ENCODE measurements at places on chromosomes 1 and 21.
A peak's percentile ranks its signal among the peaks of the same experiment; 100 is the strongest.

- no peak for DNase-seq
Observed at GRCh38 chr1:107877745-107878144, 87.2 kb downstream of the VAV3 start.

- no peak for DNase-seq
Observed at GRCh38 chr21:43189936-43190335, 21.1 kb downstream of the CRYAA start.

DNA sequence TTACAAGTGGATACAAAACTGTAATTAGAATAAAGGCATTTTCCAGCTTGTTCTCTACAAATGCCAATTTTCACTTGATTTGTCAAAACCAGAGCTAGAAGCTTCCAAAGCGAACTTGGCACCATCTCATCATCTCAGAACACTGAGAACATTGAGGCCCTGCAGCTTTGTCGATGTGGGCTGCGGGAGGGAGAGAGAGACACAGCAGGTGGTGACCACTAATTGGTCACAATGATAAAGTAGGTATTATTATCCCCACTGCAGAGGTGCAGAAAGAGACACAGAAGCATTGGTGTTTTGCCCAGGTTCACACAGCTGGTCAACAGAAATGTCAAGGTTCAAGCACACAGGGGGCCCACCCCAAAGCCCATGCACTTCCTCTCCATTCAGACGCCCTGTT is 72.2 kb upstream of the KRTAP19-8 start:
- DNase-seq: peak; percentile 47

DNA sequence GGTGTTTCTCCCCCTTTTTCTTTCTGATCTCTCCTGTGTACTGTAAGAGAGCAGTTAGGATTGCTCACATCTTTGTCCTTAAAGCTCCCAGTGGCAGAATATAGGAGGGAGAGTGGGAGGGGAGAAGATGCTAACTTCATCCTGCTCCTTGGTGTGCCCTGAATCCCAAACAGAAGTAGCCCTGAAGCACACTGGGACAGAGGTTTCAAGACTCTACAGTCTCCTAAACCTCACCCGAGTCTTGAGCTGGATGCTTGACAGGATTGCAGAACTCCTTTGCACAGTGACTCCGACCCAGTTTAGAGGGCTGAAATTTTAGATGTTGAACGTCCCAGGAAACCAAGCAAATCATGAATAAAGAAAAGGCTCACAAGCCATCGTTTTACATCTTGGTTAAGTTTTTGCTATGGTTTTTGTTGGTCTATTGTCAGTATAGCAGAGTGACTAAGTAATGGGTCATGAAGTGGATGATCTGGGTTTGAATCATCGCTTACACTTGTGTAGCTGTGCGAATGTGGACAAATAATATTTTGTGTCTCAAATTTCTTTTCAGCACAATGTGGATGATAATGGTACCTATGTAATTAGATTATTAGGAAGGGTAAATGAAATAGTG is 37.5 kb downstream of the XCL2 start:
- no peak for DNase-seq

- DNase-seq: no peak
Observed at GRCh38 chr1:91891969-91892368, 6.0 kb upstream of the TGFBR3 start.

- no peak for DNase-seq
Observed at GRCh38 chr1:110690709-110691365, 16.1 kb upstream of the KCNA3 start.

- no peak for DNase-seq
Observed at GRCh38 chr1:203627851-203628200, 1.2 kb downstream of the ATP2B4 start.

- DNase-seq: no peak
Observed at GRCh38 chr21:46092811-46093667, 4.9 kb upstream of the COL6A2 start.

- DNase-seq: peak; percentile 72
Observed at GRCh38 chr21:30981403-30981802, 56.9 kb downstream of the KRTAP19-8 start.

GRCh38 chr1:174766727-174767126 is 233.0 kb upstream of the CACYBP start:
- no peak for DNase-seq

- DNase-seq: no peak
Observed at GRCh38 chr1:171922999-171923398, 81.7 kb downstream of the DNM3 start.

GRCh38 chr1:230382001-230382491 is 44.1 kb downstream of the PGBD5 start:
- peak; percentile 45 for DNase-seq

DNA sequence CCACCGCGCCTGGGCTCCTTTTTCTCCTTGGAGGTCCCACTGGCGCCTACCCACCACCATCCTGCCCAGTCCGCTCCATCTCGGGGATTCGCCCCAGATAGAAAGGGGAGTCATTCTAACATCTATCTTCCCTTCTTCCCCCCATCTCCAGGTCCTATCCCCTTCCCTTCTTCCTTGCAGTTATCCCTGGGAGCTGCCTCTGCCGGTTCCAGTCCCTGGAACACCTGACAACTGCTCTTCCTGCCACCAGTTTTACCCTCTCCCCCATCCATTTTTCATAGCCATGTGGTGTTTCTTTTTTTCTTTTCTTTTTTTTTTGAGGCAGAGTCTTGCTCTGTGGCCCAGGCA is 12.0 kb upstream of the COL16A1 start:
- DNase-seq: no peak

- DNase-seq: peak; percentile 94
Observed at GRCh38 chr1:111139324-111139955, 453 bp downstream of the DRAM2 start.

GRCh38 chr1:192104852-192105251 is 53.4 kb upstream of the RGS18 start:
- DNase-seq: no peak

DNA sequence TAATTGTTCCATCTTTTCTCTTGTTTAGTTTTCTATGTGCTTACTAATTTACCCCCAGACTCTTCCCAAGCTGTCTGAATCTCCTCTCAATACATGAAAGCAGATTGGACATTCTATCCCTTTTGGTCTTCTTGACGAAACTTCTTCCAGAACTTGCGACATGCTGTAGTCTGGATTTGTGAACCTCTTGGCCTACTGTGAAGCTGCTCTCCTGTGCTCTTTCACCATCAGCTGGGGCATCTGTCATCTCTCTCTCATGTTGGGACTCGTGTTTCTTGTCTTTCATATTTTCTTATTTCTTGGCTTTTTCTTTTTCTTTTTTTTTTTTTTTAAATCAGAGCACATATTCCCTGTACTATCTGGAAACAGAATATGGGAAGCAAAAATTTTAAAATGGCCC is 6.8 kb downstream of the CPT2 start:
- DNase-seq: no peak

GRCh38 chr21:41360072-41360821 is 1.6 kb upstream of the MX2 start:
- no peak for DNase-seq

GRCh38 chr21:44855572-44855971 is 17.9 kb downstream of the PTTG1IP start:
- DNase-seq: no peak

DNA sequence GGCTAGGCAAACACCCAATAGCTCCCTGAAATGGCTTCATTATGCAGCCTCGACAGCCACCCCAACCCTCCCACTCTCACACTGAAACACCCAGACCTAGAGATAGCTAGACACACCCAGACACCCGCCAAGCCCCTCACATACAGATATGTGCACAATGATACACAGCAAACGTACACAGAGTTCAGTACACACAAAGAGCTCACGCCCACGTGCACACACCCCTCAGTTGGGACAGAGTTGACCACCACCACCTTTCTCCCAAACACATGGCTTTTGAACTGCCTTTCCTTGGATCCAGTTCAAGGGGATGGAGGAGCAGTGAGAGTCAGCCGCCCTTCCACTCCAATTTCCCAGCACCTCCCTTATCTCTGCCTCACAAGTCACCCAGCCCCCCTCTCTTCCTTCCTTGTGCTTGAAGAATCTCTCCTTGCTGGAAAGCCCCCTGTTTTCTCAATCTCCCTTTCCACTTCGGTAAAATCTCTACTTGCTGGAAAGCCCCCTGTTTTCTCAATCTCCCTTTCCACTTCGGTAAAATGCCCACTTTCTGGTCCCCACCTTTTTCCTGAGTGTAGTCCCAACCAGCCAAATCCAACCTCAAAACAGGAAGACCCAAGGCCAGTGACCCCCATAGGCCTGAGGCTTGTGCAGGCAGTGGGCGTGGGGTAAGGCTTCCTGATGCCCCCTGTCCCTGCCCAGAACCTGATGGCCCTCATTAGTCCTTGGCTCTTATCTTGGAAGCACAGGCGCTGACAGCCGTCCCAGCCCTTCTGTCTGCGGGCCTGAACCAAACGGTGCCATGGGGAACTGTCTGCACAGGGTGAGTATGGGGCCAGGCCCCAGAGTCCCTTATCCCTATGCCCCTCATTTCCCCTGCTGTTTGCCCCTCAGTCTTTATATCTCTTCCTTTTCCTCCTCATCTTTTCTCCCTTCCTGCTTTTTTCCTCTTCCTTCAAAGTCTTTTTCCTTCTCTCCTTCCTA is at the start of gene ACKR1:
ACKR1 (plus strand) TSS at position 715 of the 981 bp plus-strand sequence; CDS start at position 800, 85 bp downstream.
- DNase-seq: no peak

- DNase-seq: no peak
Observed at GRCh38 chr21:37168666-37169065, 95.6 kb downstream of the TTC3 start.

- DNase-seq: no peak
Observed at GRCh38 chr1:214952648-214953047, 129.9 kb upstream of the KCNK2 start.

DNA sequence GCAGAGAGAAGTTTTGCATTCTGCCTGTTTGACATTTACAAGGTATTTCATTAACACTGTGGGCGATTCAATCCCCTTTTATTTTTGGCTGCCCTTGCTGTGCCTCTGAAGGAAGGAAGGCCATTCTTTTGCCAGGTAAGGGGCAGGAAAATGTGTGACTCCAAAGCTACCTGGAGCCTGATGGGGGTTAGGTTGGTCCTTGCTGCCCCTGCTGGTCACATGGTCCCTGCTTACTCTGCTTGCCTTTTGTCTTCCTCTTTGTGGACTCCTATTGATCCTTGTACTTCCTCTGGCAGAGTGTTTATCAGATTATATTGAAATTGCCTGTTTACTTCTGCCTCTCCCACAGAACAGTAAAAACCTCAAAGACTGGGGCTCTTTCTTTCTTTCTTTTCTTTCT is 65.7 kb downstream of the ST6GALNAC3 start:
- DNase-seq: no peak

DNA sequence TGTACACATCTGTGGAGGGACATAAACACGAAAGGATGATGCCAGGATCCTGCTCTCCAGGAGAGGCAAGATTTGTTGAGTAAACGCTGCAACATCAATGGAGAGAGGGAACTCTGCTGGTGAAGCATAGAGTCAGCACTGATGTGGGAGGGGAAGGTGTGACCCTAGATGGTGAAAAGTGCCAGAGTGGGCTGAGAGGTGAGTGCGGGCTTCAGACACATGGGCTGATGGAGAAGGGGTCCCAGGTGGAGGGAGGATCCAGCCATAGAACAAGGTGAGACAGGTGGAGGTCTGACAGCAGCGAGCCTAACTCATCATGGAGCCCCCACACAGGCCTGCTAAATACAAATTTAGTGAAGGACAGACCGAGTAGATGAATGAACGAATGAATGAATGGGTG is 9.7 kb downstream of the RD3 start:
- no peak for DNase-seq

GRCh38 chr1:218711001-218711400 is 365.9 kb downstream of the TGFB2 start:
- no peak for DNase-seq

- no peak for DNase-seq
Observed at GRCh38 chr1:196433000-196433399, 175.2 kb downstream of the KCNT2 start.

DNA sequence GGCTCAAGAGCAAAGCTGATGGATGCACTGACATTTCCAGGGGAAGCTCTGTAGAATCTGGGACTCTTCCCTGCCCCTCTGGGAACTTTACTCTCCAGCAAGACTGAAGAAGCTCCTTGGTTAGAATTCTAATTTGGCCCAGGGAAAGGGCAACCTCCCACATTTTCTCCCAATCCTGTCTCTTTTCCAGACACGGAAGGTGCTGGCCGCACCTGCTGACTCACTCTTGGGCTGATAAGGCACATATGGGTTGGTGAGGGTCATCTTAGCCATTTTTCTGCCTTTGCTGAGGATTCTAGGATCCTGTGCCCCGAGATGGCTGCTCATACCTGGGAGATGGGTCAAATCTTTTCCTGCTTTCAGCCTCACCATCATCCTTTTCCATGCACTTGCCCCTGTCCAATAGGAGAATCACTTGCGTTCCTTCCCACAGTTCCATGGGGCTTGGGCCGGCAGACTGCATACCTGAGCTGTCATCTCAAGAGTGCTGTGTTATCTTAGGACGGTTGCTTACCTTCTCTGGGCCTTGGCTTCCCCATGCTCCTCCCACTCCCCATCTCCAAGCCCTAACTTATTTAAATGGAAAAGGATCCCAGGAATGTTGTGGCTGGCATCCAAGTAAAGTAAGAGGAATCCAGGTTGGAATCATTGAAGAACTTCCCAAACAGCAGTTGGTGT is 1.3 kb downstream of the TINAGL1 start:
- no peak for DNase-seq

- peak; percentile 69 for DNase-seq
Observed at GRCh38 chr1:56468518-56468917, 110.8 kb downstream of the PLPP3 start.

GRCh38 chr1:112618721-112619517 is at the start of gene ST7L:
Gene ST7L (minus strand): TSS chr1:112619141. CDS start chr1:112619113, 28 bp downstream.
- DNase-seq: peak; percentile 92

GRCh38 chr21:45986316-45987051 is 4.9 kb downstream of the COL6A1 start:
- no peak for DNase-seq

DNA sequence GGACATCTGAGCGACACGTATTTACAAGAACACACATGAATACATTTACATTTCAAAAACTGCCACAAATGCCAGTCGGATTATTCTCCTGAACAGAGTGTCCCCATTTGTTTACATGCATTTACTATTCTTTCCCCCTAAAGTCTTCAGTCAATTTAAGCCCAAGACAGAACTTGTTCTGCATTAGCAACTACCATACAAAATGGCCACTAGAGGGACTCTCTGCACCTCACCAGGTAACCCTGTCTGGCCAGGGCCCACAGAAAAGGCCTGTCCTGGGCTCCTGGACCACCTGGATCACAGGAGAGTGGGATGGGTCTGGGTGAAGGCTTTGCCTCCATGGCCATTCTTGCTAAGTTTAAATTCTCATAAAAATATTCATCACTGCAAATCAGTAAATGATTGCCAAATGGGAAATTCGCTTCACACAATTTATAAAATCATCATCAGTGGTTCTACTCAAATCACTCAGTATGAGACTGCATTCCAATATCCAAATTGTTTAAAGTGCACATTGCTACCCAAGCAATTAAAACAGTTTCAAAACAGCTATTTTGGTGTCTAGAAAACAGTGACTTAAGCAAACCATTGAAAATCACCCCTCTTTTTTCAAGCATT is 12.5 kb upstream of the GUCA2A start:
- DNase-seq: peak; percentile 62

DNA sequence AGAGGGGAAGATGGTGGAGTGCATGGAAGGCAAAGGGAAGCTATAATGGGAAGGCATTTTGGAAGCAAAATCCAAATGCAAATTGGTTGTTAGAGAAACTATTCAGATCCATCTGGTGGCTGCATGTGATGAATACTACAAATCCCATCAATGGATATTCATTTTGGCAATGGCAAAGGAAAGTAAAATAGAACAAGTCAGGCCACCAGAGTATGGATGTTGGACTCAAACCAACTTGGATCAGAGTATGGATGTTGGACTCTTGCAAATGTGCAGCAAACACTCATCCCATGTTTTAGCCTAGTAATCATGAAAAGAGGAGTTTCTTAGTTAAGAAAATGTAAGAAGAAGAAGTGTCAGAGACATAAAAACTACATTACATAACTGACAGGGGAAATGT is 289.6 kb upstream of the DAB1 start:
- no peak for DNase-seq

- no peak for DNase-seq
Observed at GRCh38 chr1:178825167-178825566, 45.7 kb downstream of the ANGPTL1 start.
